ENCODE measurements at places on chromosomes 6 and 20.

- DNase-seq: no peak
Observed at GRCh38 chr6:139863346-139863745, 488.9 kb upstream of the CITED2 start.

DNA sequence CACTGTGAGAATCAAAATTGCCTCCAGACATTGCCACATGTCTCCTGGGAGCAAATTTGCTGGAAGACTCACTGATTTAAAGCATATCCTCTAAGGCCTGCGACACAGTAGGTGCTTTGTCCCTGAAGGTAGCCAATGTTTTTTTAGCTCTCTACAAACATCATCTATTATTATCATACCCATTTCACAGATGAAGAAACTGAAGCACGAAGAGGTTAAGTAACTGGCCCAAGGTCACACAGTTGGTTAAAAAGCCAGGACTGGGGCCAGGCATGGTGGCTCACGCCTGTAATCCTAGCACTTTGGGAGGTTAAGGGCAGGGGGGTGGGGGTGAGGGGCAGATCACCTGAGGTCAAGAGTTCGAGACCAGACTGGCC is 12.4 kb downstream of the SLC13A3 start:
- no peak for DNase-seq

DNA sequence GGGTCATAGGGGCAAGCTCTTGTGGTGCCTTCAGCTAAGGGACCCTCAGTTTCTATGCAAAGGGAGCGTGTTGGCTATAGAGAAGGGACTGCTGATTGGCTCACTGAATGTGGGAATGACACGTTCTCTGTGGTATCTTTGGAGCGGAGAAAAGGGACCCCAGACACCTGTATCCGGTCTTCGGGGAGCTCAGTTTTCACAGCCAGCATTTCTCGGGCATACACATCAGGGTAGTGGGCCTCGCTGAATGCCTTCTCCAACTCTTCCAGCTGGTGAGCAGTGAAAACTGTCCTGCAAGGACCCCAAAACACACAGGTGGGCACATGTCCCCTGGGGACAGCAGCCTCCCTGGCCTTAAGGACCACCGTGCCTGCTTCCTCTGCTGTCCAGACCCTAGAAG is 3.3 kb downstream of the VSX1 start:
- no peak for DNase-seq

DNA sequence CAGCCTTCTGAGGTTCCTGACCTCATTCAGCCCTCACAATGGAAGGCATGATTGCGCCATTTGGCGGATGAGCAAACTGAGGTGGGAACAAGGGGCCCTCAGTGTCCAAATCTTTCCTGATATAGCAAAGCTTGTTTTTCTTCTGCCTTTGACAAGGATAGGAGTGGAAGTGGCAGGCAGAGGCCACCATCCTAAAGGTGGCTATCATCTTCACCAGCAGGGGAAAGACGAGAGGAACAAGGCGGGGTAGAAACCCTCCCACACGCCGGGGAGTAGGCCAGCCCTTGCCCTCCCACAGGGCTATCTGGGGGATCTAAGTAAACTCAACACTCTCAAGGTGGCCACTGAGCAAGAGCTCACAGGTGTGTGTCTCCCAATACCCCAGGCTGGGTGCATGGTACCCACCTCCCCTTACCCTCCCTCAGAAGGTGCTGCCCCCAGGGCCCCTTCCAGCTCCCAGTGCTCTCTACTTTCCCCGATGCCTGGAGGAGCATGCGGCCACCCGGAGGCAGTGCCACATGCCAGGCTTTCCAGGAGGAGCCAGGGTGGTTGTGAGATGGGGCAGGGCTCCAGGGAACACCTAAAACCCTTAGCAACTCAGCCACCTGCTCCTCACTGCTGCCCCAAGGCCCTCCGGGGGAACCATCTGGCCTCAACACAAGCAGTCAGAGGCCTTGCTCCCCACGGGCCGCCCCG is 11.2 kb downstream of the SPDEF start:
- DNase-seq: no peak

- no peak for DNase-seq
Observed at GRCh38 chr20:60453388-60454246, 495.4 kb downstream of the CDH26 start.

DNA sequence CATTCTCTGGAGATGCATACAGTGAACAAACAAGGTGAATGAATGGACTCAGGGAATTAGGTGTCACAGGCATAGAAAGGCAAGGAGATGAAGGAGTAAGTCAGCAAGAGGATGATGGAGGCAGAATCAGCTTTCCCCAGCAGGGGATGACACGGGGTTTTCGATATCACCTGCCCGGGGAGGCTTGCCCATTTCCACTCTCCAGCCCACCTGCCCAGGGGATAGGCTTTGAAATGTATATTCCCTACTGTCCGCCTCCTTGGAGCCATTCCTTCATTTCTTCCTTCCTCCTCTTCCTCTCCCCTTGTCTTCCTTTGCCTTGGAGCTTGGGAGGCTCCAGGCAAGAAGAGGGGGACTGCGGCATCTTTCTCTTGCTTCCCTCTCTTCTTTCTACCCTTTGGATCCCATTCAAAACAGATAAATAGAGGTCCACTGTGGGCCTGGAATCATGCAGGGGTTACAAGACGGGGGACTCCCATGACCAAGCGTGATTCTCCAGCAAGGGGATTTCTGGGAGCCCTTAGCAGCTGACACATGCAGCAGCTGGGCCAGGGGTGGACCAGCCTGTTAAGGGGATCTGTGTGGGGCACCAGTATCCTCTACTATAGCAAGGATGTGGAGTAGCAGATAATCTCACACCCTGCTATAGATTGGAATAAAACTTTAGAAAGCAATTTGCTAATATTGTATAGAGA is 23.5 kb upstream of the RNF24 start:
- DNase-seq: no peak

- DNase-seq: no peak
Observed at GRCh38 chr6:16244869-16245451, 6.6 kb downstream of the GMPR start.

- DNase-seq: no peak
Observed at GRCh38 chr20:50425076-50425475, 85.1 kb upstream of the PTPN1 start.

DNA sequence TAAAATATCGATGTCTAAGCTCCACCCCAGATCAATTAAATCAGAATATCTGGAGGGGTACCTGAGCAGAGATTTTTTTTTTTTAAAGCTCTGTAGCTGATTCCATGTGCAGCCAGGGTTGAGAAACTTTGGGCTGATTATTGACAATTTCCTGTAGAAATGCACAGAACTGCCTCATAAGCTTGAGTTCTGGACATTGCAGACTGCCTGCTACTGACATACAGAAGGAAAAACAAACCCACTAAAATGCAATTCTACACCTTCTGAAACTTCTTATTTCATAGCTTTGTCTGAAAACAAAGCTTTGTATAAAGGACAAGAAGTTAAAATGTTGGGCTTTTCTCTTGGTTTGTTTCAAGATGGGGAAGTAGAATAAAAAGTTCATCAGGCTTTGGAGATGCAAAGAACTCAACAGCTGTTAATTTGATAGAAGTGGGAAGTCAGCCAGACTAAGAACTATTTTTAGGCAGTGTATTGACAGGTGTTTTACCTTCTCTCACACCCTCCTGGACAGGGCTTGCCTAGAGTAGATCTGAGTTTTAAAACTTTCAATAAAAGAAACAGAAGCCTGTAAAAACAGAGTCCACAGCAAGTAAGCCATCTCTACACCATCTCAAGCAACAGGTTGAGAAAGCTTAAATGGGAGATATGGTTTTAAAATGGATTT is 147.7 kb downstream of the KCNQ5 start:
- DNase-seq: no peak

DNA sequence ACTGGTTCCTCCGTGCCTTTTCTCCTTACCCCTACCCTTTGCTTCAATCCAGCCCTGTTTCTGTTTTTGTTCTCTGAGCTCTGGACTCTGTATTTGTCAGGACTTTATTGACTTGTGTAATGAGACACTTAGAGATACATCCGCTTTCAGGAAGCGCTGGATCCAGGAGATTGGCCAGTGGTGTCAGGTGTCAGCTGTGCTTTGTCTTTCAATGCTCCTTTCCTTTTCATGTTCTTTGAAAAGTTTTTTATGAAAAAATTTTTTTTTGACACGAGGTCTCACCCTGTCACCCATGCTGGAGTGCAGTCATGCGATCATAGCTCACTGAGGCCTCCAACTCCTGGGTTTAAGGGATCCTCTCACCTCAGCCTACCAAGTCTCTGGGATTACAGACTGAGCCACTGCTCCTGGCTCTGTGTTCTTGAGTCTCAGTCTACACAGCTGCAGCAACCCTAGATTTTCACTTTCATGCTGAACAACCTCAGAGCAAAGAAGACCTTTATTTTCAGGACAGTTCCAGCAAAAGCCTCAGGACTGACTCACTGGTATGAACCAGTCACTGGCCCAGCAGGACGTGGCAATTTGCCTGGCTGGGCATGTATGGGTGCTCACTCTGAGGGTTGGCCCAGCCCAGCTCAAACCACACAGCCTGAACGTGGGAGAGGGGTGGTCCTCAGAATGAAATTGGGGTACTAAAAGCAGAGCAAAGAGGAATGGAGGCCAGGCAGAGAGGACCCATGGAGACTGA is 108.5 kb downstream of the DHX35 start:
- DNase-seq: no peak

- DNase-seq: no peak
Observed at GRCh38 chr6:113047932-113048331, 700.8 kb downstream of the RFPL4B start.

DNA sequence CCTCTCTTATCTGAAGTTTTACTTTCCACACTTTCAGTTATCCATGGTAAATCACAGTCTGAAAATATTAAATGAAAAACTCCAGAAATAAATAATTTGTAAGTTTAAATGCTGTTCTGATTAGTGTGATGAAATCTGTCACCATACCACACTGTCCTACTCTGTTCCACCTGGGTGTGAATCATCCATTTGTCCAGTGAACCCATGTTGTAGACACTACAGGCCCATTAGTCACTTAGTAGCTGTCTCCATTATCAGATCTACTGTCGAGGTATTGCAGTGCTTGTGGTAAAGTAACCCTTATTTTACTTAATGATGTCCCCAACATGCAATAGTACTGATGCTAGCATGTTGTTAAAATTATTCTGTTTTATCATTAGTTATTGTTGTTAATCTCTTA is 29.2 kb upstream of the MMS22L start:
- no peak for DNase-seq

DNA sequence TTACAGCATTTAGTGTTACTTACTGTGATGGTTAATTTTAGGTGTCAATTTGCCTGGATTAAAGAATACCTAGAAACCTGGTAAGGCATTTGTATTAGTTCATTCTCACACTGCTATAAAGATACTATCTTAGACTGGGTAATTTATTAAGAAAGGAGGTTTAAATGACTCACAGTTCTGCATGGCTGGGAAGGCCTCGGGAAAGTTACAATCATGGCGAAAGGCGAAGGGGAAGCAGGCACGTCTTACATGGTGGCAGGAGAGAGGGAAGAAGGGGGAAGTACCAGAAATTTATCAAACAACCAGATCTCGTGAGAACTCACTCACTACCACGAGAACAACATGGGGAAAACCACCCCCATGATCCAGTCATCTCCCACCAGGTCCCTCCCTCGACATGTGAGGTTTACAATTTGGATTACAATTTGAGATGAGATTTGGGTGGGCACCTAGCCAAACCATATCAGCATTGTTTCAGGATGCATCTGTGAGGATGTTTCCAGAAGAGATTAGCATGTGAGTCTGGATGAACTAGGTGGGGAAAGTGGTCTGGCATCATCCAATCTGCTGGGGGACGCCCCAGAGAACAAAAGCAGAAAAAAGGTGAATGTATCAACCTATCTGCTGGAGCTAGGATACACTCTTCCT is 76.8 kb downstream of the MKKS start:
- no peak for DNase-seq

DNA sequence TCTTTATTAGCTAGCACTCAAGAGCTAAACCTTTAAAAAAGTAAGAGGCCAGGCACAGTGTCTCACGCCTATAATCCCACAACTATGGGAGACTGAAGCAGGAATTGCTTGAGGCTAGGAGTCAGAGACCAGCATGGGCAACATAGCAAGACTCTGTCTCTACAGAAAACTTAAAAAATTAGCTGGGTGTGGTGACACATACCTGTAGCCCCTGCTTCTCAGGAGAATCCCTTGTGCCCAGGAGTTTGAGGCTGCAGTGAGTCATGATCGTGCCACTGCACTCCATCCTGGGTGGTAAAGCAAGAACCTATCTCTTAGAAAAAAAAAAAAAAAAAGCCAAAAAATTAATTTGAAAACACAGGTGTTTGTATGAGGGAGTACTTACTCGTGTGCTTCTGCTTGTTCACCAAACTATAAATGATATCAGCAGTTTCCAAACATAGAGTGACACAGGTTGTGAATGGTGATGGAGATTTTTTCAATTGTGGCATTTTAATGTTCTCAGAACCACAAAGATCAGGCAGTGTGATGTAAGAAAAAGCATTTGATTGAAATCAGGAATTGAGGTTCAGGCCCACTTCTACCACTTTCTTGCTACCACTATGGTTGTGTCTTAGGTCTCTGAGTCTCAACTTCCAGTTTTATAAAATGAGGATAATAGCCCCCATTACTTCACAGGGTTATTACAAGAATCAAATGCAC is 104.9 kb downstream of the FOXO3 start:
- no peak for DNase-seq

DNA sequence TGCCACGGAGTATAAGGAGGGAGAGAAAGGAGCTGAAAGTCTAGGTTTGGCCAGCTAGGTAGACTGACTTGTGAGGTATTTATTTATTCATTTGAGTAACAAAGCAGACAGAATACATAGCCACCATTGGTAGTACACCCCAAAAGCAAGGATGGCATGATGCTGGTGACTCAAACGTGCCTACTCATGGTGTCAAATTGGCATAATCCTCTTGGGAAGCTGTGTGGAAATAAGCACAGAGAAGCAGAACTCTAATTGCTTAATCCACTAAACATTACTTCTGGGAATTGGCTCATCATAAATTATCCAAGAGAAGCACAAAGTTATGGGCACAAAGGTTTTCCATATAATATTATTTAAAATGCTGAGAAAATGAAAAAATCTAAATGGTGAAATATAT is 2.5 kb downstream of the DEFB132 start:
- no peak for DNase-seq

- no peak for DNase-seq
Observed at GRCh38 chr6:125963817-125964216, 7.2 kb downstream of the HINT3 start.

- DNase-seq: no peak
Observed at GRCh38 chr6:84651583-84651982, 112.8 kb downstream of the TBX18 start.

DNA sequence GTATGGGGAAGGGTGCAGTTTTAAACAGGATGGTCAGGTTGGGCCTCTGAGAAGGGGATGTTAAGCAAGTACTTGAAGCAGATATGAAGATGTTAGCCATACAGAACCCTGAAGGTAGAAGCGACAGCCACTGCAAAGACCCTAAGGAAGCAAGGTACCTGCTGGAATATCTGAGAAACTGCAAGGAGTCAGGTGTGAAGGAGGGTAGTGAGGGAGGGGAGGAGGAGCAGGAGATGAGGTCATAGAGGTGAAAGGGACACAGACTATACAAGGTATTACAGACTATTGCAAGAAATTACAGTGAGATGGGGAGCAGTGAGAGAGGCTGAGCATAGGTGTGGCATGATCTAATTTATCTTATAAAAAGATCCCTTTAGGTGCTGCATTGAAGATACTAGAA is 22.2 kb upstream of the DEFB112 start:
- DNase-seq: no peak

- DNase-seq: no peak
Observed at GRCh38 chr6:15380351-15380750, 134.5 kb downstream of the JARID2 start.

Data from bone marrow (tissue), 2 donors.